ENCODE measurements at places on chromosomes 3 and 15.

DNA sequence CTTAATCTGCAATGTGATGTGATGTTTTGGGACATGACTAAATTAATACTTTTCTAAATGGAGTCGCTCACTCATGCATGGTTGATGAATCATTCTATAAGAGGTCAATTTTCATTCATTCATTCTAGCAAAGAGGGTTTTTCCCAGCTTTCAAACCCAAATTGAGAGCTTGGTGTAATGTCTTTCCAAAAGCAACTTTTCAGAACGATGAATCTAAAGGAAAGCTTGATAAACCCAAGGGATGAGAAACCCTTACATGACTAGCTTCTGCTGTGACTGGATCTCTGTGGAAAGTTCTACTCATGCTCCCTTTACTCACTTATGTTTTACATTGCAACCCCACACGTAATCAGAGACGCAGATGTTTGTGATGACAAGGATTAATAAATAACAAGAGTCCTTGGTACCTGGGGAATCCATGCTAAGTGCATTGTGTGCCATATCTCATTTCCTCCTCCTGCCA, 47.7 kb downstream of the PDZRN3 start:
- DNase-seq: no peak

- no peak for DNase-seq
These were observed 105.0 kb upstream of the GAP43 start for GRCh38 chr3:115518100-115518852.

GRCh38 chr15:48501208-48501607, 144.3 kb downstream of the FBN1 start:
- DNase-seq: no peak

- peak; percentile 57 for DNase-seq
These were observed 67.1 kb downstream of the OXSM start for GRCh38 chr3:25856902-25857518.

DNA sequence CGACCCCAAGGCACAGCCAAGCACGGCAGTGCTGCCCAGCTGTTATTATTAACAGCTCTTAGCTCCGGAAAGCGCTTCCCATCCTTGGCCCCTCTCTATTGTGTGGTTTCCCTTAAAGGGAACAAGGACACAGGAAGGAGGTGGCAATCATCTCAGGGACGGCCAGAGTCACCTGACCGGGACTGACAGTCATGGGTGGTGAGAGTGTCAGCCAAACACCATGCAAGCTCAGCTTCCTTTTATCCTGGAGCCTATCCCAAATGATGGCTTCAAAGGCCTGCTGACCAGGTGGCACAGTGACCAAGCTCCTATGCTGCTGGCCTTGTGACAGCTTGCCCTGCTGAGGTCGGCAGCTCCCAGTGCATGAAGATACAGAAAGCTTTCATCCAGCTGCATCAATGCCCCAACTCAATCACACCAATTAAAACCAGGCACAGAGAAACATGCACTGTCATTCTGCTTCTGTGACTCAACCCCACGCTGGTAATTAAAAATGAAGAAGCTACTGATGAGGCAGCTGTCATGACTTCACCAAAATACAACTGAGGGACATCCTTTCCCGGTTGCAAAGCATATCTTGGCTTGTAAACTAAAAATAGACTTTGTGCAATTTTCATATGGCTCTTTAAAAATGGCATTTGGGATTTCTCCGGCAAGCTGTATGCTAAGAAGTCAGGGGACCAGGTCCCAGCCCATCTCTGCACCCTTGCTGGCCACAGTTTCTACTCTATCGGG, 34.0 kb downstream of the PCSK6 start:
- DNase-seq: no peak

- DNase-seq: no peak
These were observed 276.7 kb downstream of the SLC9A9 start for GRCh38 chr3:143571548-143571947.

DNA sequence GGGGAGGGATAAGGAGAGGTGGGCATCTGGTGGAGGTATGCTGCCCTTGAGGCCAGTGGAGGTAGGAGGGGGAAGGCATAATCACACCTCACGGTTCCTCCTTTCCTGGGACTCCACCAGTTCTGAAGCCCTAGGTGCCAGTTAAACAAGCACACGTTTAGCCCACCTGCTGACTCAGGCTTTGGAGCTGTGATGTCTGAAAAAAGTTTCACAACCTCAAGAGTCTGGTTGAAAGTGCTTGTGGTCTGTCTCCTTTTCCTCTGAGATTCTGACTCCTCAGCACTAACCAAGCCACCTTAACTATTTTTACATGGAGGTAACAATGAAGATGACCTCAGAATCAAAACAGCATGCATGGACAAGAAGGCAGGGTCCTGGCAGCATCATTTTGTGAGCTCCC, 23.0 kb downstream of the HPS3 start:
- no peak for DNase-seq

GRCh38 chr15:66766282-66767230, 64.5 kb downstream of the SMAD6 start:
- DNase-seq: no peak

DNA sequence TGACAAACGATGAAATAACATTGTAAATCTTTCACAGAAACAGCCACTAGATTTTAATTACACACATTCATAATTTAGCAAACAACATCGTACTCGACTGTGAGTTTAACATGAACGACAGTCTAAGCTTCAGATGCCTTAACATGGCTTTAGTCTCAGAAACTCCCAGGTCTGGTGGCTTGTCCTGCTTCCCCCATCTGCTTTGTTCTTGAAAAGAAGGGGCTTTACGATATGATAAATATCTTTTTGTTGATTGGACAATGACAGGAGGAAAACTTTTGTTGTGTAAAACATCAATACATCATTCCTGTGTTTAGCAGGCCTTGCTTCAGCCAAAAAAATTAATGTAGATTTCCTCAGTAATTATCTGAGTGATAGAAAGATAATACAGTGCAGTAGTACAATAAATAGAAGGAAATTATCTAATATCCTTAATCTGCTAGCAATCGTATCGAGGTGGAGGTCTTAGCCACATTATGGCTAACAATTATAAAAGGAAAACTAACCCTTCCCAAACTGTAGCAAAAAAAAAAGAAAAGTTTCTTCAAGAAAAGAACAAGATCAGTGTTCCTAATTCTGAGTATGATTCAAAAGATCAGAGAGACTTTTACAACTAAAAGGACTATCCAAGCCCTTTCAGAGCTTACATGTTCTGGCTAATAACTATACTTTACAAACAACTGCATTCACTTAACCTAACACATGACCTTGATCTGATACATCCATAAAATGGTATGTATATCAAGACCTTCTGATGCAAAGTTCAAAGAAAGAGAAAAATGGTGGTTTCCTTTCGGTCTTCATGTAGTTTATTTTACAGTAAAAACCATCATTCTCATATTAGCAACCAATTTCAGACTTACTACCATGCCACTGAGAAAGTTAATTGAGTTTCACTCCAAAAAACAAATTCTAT, 535.7 kb downstream of the FOXP1 start:
- DNase-seq: no peak

GRCh38 chr3:168490981-168491380, 395.3 kb upstream of the GOLIM4 start:
- no peak for DNase-seq

GRCh38 chr15:48331796-48332641, 790 bp downstream of the DUT start:
- peak; percentile 75 for DNase-seq

GRCh38 chr15:80275961-80276360, 23.9 kb upstream of the CTXND1 start:
- DNase-seq: no peak

DNA sequence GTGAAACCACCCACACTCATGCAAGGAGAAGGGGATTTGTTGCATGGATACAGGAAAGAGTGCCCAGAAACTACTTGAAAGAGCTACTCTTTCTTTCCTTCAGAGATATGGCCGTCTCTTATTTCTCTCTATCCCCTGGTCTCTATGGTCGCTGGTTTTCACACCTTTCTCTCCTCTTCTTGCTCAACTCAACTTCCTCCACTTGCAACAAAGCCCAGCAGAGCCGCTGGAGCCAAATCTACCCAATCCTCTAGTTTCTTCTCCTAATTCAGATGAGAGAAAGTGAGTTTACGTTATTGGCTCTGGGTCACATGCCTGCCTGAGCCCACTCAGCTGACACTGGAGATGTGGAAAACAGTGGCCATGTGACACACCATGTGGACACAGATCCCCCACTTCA, 215.2 kb downstream of the OSBPL10 start:
- DNase-seq: no peak

- DNase-seq: peak; percentile 50
These were observed 11.3 kb upstream of the C3orf52 start for GRCh38 chr3:112074616-112075497.

GRCh38 chr3:5840056-5840455, 652.5 kb downstream of the EDEM1 start:
- DNase-seq: no peak

DNA sequence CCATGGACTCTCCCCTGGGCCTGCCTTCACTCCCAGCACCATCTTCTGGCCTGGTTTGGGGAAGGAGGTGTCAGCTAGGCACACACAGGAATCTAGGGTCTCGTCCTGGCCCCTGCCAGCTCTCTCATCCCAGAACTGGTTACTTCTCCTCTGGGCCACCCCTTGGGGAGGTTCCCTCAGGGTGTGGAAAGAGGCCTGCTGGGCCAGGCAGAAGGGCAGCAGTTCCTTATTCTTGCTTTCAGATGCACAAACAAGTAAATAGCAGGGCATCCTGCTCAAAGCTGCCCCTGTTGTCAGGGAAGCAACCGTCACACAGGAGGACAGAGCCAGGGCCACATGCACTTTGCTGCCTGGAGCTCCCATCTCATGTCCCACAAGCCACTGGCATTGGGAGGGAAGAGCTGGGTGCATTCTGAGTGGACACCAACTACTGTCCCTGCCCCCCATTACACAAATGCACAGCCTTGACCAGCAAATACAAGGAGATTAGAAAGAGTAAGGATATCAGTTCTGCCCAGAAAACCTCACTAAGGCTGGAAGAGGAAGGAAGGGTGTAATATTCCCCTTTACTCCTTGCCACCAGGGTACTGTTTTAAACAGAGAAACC, 108.8 kb upstream of the HACD2 start:
- DNase-seq: peak; percentile 7

GRCh38 chr3:111324151-111324550, 217.8 kb upstream of the CD96 start:
- no peak for DNase-seq

- DNase-seq: no peak
These were observed 1358.5 kb downstream of the ROBO2 start for GRCh38 chr3:78398401-78398800.

- DNase-seq: no peak
These were observed 40.1 kb upstream of the SEMA4B start for GRCh38 chr15:90160781-90161727.

DNA sequence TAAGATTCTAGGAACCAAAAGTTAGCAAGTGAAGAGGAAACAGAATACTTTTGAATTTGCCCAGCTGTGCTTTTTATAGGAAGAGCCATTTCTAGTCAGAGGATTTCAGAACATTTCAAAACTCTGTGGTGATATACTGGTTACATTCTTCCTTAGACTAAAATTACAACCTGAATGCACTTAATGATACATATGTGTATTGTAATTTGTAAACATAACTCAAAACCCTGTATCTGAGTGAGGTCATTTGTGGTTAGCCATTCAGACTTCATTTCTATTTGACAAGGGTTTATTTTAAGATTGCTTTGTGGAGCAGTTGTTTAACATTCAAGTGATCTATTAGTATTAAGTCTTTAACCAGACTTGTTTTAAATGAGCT, 59.4 kb upstream of the TRIM71 start:
- no peak for DNase-seq

GRCh38 chr3:194577986-194578905, 55.0 kb downstream of the TMEM44 start:
- no peak for DNase-seq

GRCh38 chr15:38829086-38829485, 264.5 kb upstream of the RASGRP1 start:
- no peak for DNase-seq

GRCh38 chr3:46979958-46980497, 562 bp downstream of the NBEAL2 start:
- no peak for DNase-seq

- DNase-seq: no peak
These were observed 367.3 kb upstream of the C2CD4B start for GRCh38 chr15:62532367-62532766.

GRCh38 chr3:120469882-120470301, 19.1 kb upstream of the FSTL1 start:
- no peak for DNase-seq

DNA sequence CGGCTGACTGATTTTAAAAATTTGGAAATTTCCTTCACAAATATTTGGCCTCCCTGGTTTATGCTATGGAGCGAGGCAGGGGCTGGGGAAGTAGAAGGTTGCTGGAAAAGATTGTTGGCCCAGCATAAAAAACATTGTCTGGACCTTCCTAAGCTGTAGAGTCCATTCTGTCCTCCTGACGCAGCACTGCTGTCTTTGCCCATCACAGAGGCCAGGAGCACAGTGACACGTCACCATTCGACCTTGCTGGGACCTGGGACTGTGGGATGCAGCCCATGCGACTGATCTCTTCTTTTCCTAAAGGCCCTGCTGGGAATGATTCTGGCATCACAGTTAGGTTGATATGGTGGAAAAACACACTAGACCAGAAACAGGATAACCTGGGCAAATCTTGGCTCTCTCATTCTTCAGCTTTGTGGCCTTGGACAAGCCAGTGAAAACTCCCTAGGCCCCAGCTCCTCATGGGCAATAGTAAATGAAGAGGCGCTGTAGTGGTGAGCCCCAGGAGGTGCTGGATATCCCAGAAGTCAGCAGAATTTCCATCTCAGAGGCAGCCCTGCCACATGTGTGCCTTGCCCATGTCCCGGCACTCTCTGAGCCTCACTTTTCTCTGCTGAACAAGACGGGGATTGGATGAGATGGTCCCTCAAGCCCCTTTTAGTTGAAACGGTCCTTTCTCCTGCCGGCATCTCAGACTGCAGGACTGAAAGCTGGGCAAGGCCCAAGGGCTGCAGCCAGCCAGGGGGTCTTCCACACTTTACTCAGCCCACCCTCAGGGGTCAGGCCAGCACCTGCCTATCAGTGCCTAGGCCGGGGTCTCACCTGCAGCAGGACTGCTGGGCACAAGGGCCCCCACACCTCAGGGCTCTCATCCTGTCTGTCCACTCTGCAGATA, 69.6 kb downstream of the SENP2 start:
- DNase-seq: no peak

GRCh38 chr15:97791824-97792792, 168.4 kb upstream of the ARRDC4 start:
- DNase-seq: no peak

DNA sequence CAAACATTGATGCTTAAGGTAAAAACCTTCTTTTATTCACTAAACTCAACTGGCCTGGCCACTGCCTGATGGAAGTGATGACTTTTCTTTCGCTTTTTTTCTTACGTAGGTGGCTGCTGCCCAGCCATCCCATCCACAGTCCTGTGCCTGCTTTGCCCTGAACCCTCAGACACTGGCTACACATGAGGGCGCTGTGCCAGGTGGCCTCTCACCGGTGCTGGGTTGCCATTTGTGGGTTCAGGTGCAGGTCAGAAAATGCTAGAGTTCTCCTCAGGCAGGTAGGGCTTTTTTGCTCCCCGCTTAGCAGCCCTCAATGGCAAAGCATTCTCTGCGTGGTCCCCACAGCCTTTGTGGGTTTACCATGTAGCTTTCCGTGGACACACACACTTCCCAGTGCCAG, 88.3 kb upstream of the PRR23E start:
- DNase-seq: no peak

Measured in CD4-positive, alpha-beta T cell treated with Interleukin-21 for 1 hour (primary cell).